NCI-H345 (cell line): ENCODE measurements at places on chromosomes 3 and 15.

DNA sequence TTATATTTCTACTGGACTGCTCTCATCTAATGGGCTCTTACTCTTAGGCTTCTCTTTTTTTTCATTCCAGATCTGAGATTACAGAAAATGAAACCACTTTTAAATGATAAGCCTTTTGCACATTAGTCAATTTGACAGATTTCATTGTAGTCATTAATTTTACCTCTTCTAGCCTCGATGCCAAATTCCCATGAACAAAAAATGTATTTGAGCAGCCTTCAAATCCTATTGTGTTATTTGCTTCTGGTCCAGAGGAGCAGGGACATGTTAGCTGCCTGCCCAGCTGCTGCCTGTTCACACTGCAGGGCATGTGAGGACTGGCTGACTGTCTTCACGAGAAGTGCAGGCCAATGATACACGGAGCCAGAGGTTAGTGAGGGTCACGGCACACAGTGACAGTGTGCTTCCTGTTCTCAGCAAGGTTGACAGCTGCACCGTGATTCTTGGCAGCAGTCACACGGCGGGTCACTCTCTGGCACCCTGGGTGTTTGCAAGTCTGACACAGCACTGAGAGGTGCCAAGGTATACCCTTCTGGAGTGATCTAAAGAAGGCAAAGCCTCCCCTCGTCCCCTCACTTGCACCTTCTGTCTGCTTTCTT is 40.8 kb downstream of the KAT2B start:
- no peak for DNase-seq

DNA sequence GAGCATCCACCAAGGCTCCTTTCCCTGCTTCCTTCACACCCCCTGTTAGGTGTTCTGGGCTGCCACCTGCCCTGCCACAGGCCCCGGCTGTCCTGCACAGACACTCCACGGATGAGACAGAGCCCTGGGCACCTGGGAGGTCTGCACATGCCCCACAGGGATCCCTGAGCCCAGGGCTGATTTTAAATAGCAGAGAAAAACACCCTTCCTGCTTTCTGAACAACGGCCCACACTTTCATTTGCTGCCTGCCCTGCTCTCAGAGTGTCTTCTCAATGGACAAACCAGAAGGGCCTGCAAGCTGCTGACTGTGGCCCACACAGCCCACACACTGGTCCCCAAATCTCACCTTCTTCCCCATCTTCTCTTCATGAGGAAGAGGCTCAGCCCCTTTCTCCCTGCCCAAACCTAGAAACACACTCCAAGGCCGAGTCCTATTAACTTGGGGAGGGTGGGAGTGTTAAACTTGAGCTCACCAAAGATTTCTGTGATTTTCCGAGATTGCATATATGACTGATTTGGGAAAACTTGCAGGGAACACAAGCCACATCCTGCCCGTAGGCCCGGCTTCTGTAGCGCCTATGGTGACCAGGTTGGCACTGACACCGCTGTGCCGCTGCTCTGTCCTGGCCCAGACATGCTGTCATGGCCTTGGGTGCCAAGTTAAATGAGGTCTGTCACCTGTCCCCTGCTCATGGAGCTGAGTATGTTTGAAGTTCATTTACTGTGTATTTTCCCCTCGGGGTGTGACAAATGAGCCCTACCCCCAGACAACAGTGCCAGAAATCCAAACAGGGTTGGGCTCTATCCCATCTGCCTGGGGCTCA is 47.2 kb upstream of the KLF13 start:
- no peak for DNase-seq

DNA sequence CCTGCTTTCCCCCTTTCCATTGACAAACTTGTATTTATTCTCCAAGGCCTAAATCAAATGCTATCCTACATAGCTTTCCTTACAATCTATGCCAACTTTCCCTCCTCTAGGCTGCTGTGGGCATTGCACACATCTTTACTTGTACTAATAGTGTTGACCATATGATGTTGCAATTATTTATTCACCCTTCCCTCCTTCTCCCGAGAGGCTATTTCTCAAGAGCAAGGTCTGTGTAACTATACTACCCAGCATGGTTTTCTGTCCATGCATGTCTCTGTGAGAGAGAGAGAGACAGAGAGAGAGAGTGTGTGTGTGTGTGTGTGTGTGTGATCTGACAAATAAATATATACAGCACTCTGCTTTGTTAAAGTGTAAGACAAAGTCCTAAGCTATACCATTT is 63.8 kb downstream of the GTPBP8 start:
- no peak for DNase-seq

DNA sequence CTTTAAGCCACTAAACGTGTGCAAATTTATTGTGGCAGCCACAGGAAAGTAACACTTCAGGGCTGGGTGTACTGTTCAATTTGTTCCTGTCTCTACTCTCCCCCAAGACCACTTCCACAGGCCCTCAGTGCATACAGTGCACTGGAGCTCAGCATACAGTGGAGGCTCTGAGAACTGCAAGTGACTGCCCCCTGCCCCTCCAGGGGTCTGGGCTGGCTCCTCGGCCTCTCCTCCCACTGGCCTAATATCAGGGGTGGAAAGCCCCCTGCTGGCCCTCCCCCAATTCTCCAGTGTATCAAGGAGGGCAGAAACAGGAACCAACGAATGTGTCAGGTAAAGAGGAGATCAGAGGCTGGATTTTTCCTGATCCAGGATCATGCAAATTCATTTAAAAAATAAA is 19.9 kb upstream of the HEG1 start:
- no peak for DNase-seq

DNA sequence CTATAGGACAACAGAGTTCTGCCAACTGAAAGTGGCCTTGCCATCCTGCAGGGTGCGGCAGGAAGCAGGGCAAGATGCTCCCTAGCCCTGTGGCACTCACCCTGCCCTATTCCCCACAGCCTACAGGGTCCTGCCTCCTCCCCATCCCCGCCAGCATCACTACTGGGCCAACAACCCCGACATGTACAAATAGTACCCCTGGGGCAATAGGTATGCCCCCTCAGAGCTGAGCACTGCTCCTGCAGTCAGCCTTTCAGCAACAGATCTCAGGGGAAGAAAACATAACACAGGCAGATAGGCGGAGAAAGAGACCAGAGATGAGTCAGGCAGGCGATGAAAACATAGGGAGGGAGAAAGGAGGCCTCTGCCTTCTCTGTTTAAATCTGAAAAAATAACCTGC is 74.7 kb downstream of the XXYLT1 start:
- peak; percentile 35 for DNase-seq

GRCh38 chr3:177721864-177722785 is 524.8 kb upstream of the TBL1XR1 start:
- no peak for DNase-seq

- no peak for DNase-seq
Measured at GRCh38 chr15:92807971-92808571, 92.1 kb upstream of the CHD2 start.

- peak; percentile 88 for DNase-seq
Measured at GRCh38 chr3:194141415-194142155, 5.6 kb downstream of the HES1 start.

GRCh38 chr3:11482021-11482420 is 161.7 kb downstream of the VGLL4 start:
- DNase-seq: no peak

- DNase-seq: peak; percentile 50
Measured at GRCh38 chr3:15501126-15501525, 20.4 kb downstream of the COLQ start.

GRCh38 chr3:195070336-195070735 is 200.6 kb downstream of the XXYLT1 start:
- no peak for DNase-seq

DNA sequence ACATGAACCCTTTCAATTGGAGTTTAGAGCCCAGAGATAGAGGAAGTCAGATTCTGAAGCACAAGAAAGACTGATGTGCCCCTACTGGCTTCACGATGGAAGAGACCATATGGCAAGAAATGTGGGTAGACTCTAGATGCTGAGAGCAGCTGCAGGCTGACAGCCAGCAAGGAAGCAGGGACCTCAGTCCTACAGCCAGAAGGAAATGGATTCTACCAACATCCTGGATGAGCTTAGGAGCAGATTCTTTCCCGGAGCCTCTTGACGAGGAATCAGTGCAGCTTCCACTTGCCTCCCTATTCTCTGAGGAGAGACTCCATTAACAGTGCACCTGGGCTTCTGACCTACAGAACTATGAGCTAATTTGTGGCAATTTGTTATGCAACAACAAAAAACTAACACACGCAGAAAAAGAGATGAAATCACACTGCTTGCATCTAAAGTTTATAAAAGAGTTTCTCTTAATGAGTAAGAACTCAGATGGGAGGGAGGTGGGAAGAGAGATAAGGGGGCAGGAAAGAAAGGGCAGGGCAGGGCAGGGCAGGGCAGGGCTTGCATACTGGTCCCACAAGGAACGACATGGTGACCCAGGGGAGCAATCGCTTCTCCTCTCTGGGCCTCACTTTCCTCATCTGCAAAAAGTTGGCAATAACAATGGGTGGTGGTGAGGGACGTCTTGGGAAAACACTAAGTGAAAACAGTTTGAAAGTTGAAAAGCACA is 440.9 kb downstream of the FOXP1 start:
- DNase-seq: no peak

DNA sequence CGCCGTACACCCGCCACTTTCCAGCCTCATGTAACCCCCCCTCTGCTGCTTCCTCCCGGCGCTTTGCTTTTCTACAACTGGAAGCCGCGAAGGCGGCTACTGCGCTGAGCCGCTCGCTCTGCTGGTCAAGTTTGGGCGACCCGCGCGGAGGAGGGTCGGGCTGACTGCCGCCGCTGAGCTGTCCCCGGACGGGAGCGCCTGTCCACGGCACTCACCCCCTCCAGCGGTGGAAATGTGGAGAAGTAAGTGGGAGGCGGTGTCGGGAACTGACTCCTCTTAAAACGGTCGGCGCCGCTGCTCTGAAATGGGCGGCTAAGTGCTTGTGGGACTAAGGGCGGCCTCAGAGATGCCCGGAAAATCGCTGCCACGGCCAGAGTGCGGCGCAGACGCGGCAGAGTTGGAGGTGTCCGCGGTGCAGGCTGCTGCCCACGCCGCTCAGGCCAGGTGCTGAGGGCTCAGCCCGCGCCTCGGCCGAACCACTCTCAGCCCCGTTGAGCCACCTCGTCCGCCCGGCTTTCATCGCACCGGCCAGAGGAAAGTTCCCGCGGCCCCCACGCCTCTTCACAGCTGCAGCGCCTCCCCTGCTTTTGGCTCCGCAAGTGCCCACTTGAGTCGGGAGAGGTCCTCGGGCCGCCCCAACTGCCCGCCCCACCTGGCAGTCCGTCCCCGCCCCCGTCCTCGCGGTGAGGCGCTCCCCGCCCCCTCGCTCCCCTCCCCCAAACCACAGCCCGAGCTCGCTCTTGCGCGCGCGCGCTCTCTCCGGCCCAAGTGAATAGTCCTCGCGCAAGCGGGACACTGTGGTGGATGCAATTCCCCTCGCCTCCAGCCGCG is at the start of gene EPHA6:
EPHA6 (plus strand) TSS at position 775 of the 831 bp plus-strand sequence.
- DNase-seq: peak; percentile 27

GRCh38 chr15:32994810-32995424 is 199.6 kb downstream of the FMN1 start:
- DNase-seq: peak; percentile 17

DNA sequence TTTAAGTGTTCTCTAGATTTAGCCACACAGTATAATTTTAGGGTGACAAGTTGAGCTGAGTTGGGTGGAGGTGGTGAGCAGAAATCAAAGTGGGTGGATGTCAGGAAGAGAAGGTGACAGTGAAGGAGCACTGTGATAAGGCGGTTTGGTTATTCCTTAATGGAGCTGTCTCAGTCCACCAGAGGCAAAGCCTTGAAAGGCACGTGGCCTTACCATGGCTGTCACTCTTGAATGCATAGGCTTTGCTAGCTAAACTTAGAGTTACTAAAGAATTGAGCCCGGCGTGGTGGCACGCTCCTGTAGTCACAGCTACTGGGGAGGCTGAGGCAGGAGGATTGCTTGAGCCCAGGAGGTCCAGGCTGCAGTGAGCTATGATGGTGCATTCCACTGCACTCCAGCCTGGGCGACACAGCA is 560 bp upstream of the TTLL13 start:
- DNase-seq: no peak

- DNase-seq: no peak
Measured at GRCh38 chr3:160052385-160053047, 63.9 kb downstream of the IL12A start.

DNA sequence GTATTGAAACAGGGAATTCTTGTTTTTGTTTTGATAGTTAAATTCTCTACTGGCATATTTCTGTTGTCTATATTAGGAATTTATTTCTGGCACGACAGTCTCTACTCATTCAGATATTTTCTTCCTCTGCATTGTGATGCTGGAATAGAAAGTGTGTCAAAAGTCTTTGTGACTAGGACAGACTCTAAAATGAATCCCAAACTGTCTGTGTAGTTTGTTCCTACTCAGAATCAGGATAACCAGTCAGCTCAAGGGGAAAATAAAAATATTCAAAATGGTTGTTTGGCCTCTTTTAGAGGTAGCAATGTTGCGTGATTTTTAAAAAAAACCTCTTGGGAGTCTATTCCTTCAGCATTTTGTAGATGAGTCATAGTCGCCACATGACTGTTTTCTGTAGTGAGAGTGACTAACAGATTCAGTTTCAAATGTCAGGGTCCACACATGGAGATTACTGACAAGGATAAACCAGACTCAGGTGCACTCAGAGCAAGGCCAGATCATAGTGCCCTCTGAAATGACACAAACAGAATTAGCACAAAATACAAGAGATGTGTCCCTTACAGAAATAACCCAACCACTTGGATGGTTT is 13.1 kb downstream of the SLC7A14 start:
- no peak for DNase-seq

DNA sequence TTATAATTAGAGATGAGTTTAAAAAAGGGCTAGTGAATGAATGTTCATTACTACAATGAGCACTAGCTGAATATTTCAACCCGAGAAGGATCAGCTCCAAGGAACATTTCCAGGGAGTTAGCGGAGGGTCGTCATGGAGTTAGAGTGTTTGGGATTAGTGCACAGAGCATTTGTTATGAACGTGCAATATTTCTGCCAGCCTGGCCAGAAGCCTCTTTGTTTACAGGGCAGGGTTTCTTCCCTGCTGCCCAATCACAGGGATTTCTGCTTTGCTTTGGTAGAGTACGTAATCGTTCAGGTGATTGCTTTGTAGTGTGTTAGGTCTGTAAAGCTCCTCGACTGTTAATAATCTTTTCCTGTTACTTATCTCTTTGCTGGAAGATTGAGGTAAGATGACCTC is 5.9 kb downstream of the CGNL1 start:
- DNase-seq: no peak

- no peak for DNase-seq
Measured at GRCh38 chr15:26318689-26319088, 454.2 kb downstream of the GABRB3 start.

- no peak for DNase-seq
Measured at GRCh38 chr3:126347543-126348161, 9.6 kb downstream of the KLF15 start.
